Upper lobe of right lung (tissue), 1 donor: ENCODE measurements at places on chromosomes 4 and X. TPM values are rescaled to one million over a fixed set of nuclear protein-coding genes. Genes with fewer than 3 reads are reported as not detected.

DNA sequence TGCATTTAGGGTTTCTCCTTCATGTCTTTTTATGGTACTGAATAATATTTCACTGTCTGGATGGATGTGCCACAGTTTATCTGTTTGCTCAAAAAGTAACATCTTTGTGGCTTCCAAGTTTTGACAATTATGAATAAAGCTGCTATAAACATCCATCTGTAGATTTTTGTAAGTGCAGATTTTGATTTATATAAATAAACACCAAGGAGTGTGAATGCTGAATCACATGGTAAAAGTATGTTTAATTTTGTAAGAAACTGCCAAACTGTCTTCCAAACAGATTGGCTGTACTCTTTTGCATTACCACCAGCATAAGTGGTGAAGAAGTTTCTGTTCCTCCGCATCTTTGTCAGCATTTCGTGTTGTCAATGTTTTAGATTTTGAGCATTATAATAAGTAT is 158.7 kb upstream of the GIMD1 start:
- H3K4me3 ChIP-seq: no peak overlapping the region
- no peaks in the 10 kb centered on the region for H3K4me1 ChIP-seq
- no peaks in the 10 kb centered on the region for H3K27me3 ChIP-seq
- no peaks in the 10 kb centered on the region for H3K36me3 ChIP-seq
- DNase-seq: no peak
- H3K27ac ChIP-seq: no peak overlapping the region

GRCh38 chr4:15262396-15262795 is 165.4 kb upstream of the C1QTNF7 start:
- no peaks in the 10 kb centered on the region for H3K27me3 ChIP-seq
- no peak for DNase-seq
- no peaks in the 10 kb centered on the region for H3K36me3 ChIP-seq
- H3K27ac ChIP-seq: no peak overlapping the region
- no peak overlapping the region for H3K4me3 ChIP-seq

The ZRSR2 gene
- 9.5 TPM for total RNA-seq

The RHOH gene
- total RNA-seq: 8.8 TPM
